Posterior cingulate gyrus (tissue), 11 donors: ENCODE measurements at places on chromosomes 13 and 19.

DNA sequence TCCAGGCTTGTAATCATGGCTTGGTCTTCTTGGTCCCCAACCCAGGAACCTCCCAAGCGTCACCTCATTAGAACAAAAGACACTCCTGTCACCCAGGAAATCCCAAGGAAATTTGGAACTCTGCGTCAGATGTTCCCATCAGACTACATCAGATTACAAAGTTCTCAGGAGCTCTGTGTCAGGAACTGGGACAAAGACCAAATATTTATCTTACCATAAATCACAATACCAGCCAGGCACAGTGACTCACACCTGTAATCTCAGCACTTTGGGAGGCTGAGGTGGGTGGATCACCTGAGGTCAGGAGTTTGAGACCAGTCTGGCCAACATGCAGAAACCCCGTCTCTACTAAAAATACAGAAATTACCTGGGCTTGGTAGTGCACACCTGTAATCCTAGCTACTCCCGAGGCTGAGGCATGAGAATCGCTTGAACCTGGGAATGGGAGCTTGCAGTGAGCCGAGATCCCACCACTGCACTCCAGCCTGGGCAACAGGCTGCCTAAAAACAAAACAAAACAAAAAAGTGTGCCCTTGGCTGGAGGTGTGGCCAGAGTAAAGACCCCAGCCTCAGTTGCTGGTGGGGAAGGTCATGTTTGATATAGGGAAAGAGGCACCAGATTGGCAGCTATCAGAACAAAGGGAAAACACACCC, 16.7 kb upstream of the CCDC124 start:
- no peak for DNase-seq

DNA sequence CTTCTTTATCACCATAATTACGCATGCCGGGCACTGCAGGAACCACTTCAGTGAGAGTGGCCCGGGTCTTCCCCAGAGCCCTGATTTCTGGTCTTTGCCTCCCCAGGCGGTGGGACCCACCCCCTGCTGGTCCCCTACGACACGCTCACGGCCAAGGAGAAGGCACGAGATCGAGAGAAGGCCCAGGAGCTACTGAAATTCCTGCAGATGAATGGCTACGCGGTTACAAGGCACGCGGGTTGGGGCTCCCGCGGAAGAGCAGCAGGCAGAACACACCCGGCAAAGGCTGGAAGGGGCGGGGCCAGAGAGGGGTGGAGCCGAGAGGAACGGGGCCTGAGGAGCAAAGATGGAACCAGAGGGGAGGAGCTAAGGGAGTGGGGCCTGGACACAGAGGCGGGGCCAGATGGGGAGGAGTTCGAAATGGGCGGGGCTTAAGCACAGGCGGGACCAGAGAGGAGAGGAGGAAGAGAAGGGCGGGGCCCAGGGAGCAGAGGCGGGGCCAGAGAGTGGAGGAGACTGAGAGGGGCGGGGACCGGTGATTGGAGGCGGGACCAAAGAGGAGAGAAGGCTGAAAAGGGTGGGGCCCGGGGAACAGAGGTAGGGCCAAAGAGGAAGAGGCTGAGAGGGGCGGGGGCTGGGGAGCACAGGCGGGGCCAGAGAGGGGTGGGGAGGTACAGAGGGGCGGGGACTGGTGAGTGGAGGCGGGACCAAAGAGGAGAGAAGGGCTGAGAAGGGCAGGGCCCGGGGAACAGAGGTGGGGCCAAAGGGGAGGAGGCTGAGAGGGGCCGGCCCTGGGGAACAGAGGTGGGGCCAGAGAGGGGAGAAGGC, 73.4 kb downstream of the RYR1 start:
- DNase-seq: no peak

GRCh38 chr19:15115080-15115479, 7.9 kb downstream of the SYDE1 start:
- no peak for DNase-seq

- no peak for DNase-seq
These were observed 17.0 kb downstream of the CYP2F1 start for GRCh38 chr19:41131186-41131585.

GRCh38 chr13:23615395-23616081, 45.3 kb downstream of the TNFRSF19 start:
- no peak for DNase-seq

- DNase-seq: no peak
These were observed 12.3 kb upstream of the MCF2L start for GRCh38 chr13:112956571-112957294.

DNA sequence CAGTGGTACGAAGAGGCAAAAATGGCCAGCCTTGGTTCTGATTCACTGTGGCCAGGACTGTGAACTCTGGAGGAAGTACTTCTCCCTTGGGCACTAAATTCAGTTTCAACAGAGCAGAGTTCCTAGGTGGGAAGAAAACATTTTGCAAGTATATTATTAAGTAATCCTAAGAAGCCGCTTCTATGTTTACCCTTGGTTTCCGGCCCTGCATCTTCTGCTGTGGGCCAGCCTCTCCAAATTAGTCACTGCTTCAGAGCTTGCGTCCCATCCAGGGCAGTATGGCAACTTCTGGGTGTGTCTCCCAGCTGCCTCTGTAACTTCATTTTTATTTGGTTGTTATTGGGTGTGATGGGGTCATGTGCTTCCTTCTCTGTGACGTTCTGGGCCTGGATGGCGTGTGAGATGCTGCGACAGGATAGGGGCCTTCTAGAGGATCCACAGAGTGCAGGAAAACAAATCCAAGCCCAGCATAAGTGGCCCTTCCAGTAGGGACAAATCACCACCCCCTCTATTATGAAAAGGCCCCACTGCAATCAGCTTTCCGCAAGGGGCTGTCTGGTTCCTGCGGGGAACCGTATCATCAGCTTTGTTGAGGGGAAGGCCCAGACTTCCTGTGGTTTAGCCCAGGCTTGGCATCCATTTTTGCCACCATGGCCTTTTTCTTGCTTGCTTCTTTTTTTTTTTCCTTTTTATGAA, 55.1 kb upstream of the C1QTNF9 start:
- DNase-seq: no peak

DNA sequence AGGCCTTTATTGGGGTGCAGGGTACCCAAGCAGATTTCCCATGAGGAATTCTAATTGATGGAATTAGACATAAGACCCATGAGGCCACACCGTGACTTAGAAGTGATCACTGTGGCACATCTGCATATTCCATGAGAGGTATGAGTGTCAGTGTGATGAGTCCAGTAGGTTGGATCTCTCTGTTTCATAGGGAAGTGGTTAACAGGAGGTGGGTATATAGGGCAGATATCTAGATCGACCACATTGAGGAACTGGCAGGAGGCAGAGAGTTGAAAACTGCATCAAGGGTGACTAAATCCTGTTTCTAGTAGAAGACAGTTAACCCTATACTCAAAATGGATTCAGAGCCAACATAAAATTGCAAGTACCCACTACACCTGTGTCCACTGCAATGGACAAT, 68.6 kb upstream of the MIR17HG start:
- DNase-seq: no peak

DNA sequence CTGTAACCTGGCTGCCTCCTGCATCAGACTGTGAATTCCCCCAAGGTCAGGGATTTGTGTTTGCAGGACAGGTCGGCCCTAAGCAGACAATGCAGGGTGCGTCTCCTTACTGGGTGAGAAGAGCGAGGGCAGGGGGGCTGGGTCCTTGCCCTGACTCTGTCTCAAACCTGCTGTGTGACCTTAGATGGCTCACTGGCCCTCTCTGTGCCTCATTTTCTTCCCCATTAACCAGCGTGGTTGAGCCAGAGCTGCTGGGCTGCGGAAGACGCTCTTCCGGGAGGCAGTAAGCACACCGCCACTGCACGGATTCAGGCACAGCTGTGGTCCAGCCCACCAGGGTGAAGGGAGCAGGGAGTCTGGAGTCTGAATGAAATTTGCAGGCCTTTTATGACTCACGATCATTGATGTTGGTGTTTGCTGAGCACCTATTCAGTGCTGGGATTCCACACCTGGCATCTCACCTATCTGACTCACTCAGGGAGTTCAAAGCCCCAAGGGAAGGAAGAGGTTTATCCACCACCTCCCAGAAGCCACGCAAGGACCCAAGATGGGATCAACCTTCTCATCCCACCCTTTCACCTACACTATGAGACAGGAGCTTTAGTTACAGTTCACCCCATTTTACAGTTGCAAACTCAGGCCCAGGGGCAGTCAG, 2.5 kb downstream of the AKT1S1 start:
- no peak for DNase-seq
